ENCODE measurements at places on chromosomes 1 and 21.

DNA sequence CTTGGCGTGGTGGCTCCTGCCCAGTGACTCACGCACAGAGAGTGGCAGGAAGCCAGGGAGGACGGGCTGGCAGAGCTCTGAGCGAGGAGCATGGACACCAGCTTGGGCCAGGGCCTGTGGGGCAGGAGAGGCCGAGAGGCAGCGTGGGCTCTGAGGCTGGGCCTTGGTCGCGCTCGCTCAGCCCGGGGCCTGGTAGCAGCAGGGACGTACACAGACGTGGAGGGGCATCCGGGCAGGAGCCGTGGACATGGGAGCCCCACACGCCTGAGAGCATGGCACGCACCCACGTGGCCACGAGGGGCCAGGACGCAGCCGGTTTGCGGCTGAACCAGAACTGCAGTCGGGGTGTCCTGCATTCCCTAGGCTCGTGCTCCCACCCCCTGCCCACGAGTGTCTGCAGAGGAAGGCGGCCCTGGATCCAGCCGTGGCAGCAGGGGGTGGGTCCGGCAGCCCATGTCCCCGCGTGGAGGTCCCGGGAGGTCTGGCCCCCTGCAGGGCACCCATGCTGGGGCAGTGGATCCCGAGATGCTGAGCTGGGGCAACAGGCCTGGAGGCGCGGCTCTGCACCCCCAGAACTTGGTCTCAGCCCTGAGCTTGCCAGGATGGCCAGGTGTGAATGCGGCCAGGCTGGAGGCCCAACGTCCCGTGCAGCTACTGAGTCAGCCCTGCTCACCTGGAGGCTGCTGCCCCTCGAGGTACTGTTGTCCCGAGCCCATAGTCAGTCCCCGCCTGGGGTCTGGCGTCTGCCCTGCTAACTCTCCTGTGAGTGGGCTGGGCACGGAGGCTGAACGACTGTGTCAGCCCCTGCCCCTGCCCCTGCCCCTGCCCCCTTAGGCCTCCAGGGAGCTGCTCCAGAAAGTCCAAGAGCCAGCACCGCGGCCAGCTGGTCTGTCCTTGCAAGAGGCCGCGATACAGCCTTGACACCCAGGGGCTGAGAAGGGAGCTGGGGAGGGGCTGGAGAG is 61.6 kb downstream of the SLX9 start:
- no peak for DNase-seq

GRCh38 chr1:206114692-206115640 is 2.2 kb downstream of the AVPR1B start:
- DNase-seq: no peak

GRCh38 chr1:244952940-244953339 is 88.6 kb upstream of the HNRNPU start:
- no peak for DNase-seq

DNA sequence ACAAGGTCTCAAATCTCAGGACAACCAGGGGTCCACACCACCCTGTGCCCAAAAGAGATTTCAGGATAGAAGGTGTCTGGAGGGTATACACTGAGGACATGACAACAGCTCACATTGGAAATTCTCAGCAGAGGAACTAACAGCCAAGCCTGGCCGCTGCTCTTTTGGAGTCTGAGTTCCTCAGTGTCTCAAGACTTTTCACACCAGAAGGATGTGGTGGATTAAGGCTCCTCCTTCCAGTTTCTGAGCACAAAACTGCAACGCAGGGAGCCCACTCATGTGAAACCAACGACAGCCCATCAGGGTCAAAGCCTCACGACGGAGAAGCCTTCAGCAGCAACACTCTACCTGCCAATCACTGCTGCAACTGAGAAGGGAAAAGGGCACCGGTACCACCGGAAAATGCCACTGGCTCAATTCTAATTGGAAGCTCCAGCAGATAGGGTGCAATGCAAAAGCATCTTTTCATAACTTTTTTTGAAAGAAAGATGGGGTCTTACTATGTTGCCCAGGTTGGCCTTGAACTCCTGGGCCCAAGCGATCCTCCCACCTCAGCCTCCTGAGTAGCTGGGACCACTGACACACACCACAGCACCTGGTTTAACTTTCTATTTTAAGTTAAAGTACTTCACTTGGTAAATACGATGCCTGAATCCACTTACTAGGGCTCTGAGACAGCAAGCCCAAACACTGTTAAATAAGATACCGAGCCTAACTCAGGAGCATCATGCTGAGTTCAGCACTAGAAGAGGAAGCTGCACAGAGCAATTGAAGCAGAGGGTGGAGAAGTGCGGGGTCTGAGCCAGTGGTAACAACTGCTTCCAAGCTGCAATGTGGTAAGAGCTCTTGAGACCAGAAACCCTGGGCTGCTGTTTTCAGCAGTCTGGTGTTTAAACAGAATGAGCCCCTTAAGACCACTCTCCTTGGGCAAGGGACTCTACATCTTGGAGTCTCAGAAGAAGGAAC is 7.8 kb downstream of the CAPZB start:
- peak; percentile 8 for DNase-seq

DNA sequence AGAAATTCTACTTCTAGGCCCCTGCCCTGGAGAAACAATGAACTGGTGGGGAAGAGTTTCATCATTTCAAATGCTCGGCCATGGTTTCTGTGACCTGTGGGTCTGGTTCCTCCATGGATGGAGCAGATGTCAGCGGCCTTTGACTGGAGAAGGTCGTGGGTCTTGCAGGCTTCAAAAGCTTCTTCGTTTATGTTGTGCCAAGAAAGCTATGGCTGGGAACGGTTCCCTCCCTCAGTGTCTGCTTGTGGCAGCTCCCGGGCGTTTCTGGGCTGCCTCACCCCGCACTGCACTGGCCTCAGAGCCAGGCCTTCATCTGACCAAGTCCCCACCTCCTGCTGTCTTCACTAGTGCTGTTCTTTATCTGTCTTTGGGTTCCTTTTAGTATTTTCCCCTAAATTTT is 46.4 kb upstream of the POFUT2 start:
- DNase-seq: no peak

DNA sequence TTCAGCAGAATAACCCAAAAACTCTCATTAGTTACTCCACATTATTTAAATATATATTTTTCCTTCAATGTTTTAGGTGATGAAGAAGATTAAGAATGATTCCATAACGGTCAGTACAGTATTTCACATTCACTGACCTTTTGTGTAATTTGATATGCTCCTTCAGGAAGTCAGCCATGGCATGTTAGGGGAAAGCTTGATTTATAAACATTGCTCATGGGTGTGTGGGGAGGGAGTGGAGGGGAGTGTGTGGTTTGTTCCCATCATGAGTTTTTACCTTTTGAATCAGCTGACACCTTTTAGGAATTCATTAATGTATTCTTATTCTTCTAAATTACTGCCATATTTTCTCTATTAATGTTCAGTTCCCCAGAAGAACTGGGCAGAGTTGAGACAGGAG is 240.2 kb downstream of the ATG4C start:
- DNase-seq: no peak

GRCh38 chr1:212133319-212133718 is 97.8 kb downstream of the DTL start:
- DNase-seq: no peak

- no peak for DNase-seq
Observed at GRCh38 chr1:37391211-37392011, 83.0 kb upstream of the ZC3H12A start.

DNA sequence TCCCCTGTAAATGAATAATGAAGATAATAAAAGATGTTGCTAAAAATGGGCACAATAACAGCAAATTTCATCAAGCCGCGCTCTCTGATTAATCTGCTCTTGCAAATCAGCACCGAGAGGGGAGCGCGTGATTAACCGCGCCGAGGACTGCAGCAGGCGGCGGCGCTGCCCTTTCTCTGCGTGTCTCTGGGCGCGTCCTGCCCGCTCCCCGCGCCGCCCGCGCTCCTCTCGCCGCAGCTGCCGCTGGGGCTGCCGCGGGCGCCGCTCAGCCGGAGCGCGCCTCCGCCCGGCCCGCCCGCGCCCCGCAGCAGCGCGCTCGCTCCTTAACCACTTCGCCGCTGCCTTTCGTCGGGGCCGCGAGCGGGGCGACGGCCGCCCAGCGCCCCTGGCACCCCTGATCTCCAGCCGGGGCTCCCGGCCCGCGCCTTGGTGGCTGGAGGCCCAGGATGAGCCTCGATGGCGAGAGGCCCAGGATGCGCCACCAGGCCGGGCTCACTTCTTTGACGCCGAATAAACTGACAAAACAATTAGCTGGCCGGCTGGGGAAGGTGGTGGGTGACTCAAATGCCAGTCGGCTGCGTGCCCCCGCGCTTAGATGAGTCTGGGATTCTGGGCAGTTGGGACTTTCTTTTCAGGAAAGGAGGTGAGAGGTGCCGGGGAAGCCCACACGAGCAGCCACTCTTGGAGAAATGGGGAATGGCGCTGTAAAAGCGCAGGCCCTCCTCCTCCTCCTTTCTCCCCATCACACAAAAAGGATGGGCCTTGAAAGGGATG is 221.4 kb upstream of the PKN2 start:
- no peak for DNase-seq

GRCh38 chr1:66860529-66860928 is 59.5 kb upstream of the INSL5 start:
- DNase-seq: no peak

GRCh38 chr1:212301580-212301979 is 16.4 kb downstream of the PPP2R5A start:
- DNase-seq: no peak

DNA sequence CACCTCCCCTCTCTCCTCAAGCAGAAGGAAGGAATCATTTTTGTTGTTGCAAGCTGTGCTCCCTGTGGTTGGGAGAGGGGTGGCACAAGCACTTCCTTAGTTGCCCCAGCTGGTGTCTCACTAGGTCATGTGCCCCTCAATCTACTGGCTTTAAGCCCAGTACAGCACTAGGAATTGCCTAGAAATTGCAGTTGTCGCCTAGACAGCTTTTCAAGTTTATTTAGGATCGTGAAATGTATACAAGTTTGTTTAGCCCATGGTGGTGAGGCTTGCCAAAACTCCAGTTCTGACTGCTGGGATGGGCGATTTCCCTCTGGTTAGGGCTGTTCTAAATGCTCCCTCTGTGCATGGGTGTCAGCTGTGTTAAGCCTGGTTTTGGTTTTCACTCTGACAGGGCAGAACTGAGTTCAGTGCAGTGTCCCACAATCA is 126.8 kb upstream of the ZNF644 start:
- DNase-seq: no peak

DNA sequence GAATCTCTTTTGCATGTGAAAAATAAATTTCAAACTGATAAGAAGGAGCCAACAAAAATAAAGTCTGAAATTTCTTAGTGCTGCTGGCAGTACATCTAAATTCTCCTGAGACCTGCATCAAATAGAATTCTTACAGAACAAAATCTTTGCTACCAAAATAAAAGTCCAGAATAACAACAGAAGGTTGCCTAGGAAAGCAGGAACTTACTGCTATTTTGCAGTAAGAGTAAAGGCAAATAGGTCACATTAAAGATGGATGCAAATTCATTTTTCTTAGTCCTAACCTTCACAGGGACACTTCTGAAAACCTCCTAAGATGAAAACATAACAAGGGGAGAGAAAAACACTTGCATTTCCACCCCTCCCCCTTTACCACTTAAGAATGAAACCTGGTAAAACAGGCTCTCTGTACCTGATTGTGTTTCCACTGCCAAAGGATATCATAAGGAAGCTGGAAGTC is 59.0 kb downstream of the RUSC1 start:
- DNase-seq: no peak

DNA sequence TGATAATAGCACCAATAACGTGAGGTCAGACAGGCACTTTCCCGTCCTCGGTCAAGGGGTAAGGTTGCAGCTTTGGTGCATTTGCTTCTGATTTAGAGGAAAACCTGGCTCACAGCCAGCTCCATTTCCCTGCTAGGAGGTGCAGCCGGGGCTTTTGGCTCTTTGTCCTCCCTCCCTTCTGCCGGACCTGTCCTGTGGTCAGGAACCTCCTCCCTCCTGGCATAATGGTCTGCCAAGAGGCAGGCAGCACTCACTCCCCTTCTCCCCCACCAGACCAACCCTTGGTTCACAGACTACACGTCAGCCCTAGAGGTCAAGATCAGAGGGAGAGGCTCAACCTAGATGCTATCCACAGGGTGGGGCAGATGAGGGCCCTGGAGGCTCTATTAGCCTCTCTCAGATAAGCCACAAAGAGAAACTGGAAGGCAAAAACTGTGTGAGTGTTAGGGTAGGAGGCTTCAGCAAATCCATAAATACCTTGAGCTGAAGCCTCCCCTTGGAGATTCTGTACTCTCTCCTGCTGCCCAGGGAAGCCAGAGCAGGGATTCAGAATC is 64.8 kb downstream of the PLXNA2 start:
- no peak for DNase-seq

DNA sequence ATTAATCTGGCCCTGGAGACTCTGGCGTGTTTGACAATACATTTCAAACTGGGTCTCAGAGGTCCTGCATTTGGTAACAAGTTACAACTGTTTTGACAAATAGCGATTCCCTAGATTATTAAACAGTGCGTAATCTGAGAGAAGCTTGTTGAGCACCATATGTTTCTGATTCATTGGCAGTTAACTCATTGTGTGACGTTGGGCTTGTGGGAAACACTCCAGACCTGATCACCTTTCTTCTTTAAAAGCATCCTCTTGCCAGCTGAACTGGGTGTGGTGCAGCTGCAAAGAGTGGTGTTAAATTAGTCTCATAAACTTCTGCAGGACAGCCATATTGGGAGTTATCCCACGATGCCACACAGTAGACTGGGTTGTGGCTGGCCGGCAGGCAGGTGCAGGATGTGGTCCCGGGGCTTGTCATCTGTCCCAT is 82.7 kb downstream of the CDC7 start:
- DNase-seq: no peak

GRCh38 chr21:36384885-36385232 is 333 bp upstream of the CHAF1B start:
- no peak for DNase-seq

Data from stimulated activated CD8-positive, alpha-beta memory T cell treated with anti-CD3 and anti-CD28 coated beads, Interleukin-2, amount 100 ng/mL, for 1 hour (primary cell).